ENCODE measurements at places on chromosomes 3 and 15.

DNA sequence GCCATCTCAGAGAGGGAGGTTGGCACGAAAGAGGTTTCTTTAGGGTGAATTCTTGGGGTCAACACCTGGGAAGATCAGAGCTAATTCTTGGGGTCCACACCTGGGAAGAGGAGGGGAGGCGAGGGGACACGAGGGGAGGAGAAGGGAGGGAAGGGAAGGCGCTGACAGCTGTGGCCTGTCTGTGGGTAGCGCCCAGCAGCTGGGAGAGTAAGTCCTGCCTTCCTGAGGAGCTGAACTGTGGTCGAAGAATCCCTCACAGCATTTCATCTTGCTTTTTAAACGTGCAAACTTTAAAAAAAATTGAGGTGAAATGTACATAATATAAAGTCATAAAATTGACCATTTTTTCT, 63.2 kb upstream of the CGNL1 start:
- DNase-seq = no peak

- no peak for DNase-seq
Measured at GRCh38 chr3:46928282-46928681, 48.3 kb downstream of the CCDC12 start.

- peak; percentile 62 for DNase-seq
Measured at GRCh38 chr3:140863580-140864009, 78.0 kb upstream of the SLC25A36 start.

- no peak for DNase-seq
Measured at GRCh38 chr3:35597490-35597889, 41.8 kb upstream of the ARPP21 start.

GRCh38 chr3:154979331-154979730, 100.8 kb upstream of the MME start:
- DNase-seq = no peak

DNA sequence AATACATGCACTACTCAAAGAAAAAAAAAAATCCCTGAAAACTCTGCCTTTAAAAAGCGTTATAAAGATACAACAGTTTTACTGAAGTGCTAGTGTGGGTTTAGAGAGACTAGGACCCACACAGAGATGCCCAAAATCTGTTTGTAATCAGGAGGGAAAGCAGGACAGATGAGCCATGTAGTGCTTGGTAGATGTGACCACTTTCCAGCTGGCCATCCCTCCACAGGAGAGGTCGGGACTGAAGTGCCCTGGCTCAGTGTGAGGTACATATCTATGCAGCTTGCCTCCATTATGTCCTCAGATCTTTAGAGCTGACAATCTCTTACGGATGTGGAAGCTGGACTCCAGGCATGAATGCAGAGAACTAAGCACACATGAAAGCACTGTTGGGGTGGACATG, 57.5 kb upstream of the NANOGP8 start:
- DNase-seq = no peak

DNA sequence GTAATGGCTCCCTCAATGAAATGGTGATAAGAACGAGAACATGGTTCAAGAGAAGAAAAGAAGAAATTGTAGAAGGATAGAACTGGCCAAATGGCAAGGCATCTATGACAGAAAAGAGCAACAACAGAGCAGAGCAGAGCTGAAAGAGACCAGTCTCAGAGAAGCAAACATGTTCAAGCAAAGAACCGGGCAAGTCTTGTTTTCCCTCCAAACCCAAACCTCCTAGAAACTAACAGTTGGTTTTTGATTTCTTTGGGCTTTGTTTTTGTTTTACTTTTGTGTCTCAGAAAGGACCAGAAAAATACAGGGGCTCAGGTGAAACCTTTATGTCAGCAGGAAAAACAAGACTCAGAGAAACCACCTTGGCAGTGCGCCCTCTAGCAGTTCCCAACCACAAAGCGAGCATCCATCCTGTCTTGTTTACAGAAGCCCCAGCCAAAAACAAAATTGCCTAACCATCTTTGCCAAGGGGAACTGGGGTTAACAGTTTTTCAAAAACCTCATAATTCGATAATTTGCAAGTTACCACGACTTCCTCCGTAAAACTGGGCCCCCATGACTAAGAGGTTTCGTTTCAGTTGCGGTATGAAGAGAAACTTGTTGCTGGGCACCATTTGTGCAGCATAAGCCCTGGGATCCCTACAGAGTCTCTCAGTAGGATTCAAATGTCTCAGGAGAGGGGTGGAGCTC, 159.2 kb upstream of the SLC24A5 start:
- no peak for DNase-seq

- no peak for DNase-seq
Measured at GRCh38 chr15:99916668-99917223, 183.5 kb upstream of the LYSMD4 start.

GRCh38 chr3:23867400-23867799, 49.4 kb downstream of the NKIRAS1 start:
- DNase-seq = no peak

DNA sequence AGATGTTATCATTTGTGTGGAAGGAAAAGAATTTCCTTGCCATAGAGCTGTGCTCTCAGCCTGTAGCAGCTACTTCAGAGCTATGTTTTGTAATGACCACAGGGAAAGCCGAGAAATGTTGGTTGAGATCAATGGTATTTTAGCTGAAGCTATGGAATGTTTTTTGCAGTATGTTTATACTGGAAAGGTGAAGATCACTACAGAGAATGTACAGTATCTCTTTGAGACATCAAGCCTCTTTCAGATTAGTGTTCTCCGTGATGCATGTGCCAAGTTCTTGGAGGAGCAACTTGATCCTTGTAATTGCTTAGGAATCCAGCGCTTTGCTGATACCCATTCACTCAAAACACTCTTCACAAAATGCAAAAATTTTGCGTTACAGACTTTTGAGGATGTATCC, 15.1 kb downstream of the KLHL24 start:
- DNase-seq = no peak

DNA sequence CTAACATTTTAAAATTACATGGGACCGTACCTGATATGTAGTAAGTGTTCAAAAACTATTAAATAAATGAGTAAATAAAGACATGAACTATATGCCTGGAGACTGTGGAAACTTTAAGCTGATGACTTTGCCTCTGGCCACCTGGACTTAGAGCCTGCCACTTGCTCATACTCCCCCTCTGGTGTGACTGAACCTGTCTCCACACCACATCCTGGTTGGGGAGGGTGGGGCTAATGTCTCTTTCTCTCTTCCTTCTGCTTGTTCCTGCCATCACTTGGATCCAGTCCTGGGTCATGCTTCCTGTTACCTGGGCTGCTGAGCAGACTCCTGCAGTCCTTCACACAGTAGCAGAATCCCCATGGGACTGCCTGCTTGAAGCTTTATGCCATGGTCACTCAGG, 8.2 kb upstream of the TMEM158 start:
- no peak for DNase-seq

GRCh38 chr3:176976586-176976985, 220.7 kb downstream of the TBL1XR1 start:
- no peak for DNase-seq

GRCh38 chr15:52556524-52557273, 12.1 kb downstream of the ARPP19 start:
- no peak for DNase-seq

GRCh38 chr3:11612515-11613188, 31.1 kb downstream of the VGLL4 start:
- DNase-seq = no peak

DNA sequence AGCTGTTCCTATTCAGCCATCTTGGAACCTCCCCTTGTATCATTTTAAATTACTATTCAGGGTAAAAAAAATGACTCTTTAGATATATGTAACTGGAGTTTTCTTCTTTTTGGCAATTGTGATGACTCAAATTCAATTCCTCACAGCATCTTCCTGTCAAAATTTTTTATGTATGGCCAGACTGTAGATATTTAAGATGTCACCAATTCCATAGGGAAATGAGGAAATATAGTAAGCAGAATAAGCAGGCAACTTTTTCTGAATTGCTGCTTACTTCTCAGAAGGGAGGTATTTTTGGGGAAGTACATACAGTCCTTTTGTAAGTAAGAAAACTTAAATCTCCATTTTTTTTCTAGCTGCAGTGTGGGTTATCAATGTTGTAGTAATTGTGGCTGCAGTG, 28.8 kb downstream of the EAF2 start:
- no peak for DNase-seq

GRCh38 chr3:181896605-181897004, 184.9 kb downstream of the SOX2 start:
- DNase-seq = no peak

DNA sequence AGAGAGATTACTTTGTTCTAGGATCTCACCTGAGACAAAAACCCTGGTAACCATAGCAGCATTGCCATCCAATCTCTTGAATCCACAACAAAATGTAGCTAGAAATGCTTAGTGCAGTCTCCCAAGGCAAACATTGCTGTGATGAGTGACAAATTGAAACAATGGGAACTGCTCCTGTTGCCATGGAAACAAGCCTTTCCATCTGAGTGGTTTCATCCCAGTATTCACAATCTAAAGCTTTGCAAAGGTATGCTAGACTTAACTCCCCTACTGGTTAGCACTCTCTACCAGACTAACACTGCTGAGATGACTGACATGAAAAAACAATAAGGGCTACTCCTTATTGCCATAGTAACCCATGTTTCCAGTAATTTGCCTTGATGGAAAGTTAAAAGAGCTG, 172.6 kb upstream of the CNTN3 start:
- peak; percentile 33 for DNase-seq

DNA sequence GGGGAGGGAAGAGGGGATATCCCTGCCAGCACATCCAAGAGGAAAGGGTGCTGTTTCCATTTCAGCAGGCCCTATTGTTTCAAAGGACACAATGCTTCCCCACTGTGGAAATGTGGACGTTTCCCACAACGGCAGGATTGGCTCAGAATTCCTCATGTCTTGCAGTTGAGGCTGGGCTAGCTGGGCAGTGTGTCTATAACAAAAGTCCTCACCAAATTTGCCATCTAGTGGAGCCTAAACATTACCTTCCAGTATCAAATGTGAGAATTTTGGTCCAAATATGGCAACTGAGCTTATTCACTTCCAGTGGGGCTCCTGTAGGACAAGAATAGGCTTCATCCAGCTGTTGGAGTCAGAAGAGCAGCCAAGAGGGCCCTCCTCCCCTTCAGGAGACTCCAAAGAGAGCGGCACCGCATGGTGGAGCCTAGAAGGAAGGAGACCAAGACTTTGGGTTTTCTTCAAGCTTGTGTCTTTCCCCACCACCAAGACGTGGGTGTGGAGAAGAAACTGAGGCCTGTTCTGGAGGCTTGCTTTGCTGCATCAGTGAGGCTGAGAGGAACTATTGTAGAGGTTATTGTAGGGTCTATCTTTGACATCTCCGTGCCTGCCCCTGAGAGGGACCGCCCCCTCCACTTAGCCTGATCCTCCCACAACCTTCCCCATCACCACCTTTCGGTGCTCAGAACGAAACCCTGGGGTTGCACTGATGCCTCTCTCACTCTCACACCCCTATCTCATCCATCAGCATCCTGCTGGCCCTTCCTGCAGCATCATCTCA, 45.3 kb upstream of the SLCO2A1 start:
- no peak for DNase-seq

GRCh38 chr15:65767264-65767595, 24.9 kb downstream of the DENND4A start:
- DNase-seq = no peak

DNA sequence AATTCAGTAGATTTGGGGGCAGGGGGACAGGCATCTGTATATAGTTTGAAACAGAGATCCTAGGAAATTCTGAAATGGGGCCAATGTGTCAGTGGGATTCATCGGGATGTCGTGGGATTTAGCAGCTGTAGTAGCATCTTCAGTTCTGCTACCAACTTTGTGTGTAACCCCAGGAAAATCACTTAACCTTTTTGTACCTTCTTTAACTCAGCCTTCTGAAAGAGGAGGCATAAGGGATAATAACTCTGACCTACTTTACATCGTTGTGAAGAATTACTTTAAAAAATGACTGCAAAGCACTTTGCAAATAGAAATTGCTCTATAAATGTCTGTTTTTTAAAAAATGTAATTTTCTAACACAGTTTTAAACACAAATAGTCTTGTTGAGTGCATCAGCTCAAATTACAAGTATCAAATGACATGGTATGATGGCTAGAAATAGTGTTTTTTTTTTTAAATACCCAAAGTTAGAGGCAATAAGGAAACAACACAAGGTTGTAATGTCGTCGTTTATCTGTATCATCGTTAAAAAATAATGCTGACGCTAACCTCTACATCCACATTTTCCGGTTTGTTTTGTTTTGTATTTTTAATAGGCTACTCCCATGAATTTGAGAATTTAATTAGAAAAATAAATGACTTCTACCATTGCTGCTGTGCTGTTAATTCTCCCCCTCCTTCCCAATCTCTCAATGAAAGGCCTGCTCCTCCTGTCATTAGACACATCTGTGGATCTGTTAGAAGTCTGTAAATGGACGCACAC, 338.5 kb downstream of the PTPRG start:
- DNase-seq = no peak

DNA sequence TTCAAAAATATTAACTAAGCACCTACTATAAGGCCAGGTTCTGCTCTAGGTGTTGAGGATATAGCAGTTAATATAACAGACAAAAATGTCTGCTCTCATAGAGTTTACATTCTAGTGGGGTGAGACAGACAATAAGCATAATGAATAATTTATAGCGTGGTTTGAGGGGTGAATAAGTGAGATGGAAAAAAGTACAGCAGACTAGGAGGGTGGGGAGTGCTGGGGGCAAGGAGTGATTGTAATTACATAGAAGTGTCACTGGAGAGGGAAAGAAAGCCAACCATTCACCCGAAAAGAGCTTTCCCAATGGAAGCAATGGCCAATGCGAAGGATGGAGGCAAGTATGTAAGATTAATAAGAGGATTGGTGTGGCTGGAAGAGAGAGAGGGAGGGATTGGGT, 552.9 kb upstream of the KCNMB2 start:
- DNase-seq = no peak

GRCh38 chr3:20403986-20404740, 218.2 kb upstream of the SGO1 start:
- DNase-seq = no peak

- no peak for DNase-seq
Measured at GRCh38 chr3:113638910-113639309, 57.5 kb downstream of the USF3 start.

DNA sequence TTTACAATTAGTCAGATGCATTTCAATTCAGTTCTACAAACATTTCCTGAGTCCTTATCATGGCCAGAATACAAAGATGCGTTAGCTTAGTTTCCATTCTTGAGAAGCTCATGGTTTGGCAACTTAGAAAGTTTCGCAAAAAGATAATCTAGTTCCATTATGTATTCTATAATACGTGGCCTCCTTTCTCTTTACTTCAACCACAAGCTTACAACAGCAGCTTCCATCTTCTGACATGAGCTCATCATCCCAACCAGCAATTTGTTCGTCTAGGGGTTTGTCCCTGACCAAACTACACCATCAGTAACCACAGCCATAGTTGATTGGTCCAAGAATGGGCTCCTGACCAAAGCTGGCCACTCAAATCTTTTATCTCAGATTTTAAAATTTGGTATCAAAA, 267.6 kb upstream of the TBC1D5 start:
- DNase-seq = no peak

GRCh38 chr15:65083262-65083701, 6.7 kb downstream of the KBTBD13 start:
- DNase-seq = no peak

GRCh38 chr15:56857828-56858227, 60.6 kb upstream of the TCF12 start:
- DNase-seq = no peak

Measured in iPS-NIHi11 (cell line).